ENCODE measurements at places on chromosomes 2 and 18.
A peak's percentile ranks its signal among the peaks of the same experiment; 100 is the strongest.

DNA sequence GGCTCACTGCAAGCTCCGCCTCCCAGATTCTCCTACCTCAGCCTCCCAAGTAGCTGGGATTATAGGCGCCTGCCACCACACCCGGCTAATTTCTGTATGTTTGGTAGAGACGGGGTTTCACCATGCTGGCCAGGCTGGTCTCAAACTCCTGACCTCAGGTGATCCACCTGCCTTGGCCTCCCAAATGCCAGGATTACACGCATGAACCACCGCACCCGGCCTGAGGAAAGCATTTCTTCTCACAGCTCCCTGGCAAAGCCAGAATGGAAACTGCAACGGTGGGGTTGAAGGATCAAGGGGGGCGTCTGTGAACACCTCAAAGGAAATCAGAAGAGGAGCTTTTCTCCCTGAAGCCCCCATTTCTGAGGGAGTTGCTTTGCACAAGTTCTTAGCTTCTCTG, 11.2 kb upstream of the TEX51 start:
- no peak for DNase-seq

DNA sequence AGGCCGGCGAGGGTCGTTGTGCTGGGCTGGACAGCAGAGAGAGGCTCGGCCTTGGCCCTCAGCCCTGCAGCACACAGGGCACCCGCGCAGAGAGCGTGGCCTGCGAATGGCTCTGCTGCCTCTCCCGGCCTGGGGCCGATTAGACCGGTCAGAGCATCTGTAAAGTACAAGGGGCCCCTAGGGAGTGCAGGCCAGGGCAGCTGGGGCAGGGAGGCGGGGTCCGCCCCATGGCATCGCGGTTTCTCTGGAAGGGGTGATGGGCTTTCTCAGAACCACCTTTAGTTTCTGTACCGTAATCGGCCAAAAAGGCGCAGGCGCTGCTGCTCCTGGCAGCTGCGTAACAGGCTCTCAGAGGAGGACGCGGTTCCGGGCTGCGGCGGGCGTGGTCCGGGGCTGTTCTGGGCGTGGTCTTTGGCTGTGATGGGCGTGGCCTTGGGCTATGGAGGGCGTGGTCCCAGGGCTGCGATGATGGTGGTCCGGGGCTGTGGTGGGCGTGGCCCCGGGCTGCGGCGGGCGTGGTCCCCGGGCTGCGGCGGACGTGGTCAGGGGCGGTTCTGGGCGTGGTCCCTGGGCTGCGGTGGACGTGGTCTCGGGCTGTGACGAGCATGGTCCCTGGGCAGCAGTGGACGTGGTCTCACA, 1.5 kb upstream of the GPR148 start:
- peak; percentile 49 for DNase-seq

- no peak for DNase-seq
Measured at GRCh38 chr2:33108483-33109443, 162.0 kb downstream of the LTBP1 start.

- no peak for DNase-seq
Measured at GRCh38 chr2:128543646-128544045, 225.0 kb upstream of the HS6ST1 start.

DNA sequence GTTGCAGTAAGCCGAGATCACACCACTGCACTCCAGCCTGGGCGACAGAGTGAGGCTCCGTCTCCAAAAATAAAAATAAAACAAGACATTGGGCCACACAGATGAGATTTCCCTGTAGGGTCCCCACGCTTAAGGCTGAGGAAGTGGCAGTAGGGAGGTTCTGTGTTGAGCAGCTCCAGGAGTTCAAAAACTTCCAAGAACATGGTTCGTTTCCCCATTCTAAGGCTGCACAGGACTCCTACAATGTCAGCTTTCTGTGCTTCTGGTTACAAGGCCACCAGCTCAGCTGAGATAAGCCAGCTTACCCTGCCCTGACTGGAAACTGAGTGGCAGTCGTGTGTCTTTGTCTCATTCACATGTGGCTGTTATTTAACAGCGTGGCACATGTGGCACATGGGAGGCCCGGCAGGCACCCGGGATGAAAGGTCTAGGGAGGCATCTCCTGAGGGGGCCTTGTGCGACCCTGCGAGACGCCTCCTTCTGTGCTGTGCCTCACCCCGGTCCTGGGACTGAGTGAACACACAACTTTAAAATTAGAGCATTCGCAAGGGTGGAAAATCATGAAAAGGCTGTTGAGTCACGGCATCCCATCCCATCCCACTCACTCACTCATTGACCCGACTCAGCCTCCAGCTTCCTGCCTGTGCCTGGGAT, 7.7 kb downstream of the ITGB1BP1 start:
- no peak for DNase-seq

DNA sequence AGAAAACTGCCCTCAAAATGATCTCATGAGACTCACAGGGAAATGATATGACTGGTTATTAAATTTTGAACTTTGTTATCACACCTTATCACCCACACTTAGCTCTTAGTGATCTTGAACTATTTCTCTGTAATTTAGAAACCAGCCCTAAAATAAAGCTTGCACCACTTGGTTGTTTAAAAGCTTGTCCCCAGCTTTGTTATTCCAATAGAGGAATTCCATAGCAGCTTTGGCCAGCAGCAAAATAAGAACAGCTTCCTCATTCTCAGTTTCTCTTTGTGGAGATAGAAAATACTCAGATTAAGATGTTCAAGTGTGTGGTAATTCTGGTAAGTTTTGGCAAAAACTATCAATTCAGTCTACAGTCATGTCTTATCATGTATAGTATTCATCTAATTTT, 54.4 kb upstream of the CCDC68 start:
- no peak for DNase-seq

GRCh38 chr2:112790305-112790704, 6.0 kb upstream of the IL1A start:
- DNase-seq = no peak

GRCh38 chr2:26621469-26622199, 19.5 kb downstream of the CIB4 start:
- no peak for DNase-seq

- DNase-seq = no peak
Measured at GRCh38 chr2:132974467-132975095, 304.6 kb upstream of the LYPD1 start.

DNA sequence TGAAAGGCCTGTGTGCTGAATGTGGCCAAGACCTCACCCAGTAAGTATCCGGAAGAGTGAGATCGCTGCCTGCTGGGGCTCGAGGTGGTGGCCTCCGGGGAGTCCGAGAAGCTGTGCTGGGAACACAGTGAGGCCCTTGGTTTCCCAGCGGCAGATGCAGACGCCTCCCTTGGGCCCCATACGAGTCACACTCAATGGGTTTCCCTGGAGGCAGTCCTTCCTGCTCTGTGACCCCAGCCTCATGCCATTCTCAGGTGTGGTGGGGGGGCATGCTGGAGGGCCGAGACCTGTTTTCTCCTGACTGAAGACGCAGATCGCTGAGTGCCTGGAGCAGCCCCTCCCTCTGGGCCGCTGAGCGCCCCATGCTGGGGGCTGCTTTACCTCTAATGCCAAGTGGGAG, 15.7 kb downstream of the CTDP1 start:
- DNase-seq = no peak

- DNase-seq = peak; percentile 76
Measured at GRCh38 chr18:58314284-58314683, 270.3 kb downstream of the NEDD4L start.

DNA sequence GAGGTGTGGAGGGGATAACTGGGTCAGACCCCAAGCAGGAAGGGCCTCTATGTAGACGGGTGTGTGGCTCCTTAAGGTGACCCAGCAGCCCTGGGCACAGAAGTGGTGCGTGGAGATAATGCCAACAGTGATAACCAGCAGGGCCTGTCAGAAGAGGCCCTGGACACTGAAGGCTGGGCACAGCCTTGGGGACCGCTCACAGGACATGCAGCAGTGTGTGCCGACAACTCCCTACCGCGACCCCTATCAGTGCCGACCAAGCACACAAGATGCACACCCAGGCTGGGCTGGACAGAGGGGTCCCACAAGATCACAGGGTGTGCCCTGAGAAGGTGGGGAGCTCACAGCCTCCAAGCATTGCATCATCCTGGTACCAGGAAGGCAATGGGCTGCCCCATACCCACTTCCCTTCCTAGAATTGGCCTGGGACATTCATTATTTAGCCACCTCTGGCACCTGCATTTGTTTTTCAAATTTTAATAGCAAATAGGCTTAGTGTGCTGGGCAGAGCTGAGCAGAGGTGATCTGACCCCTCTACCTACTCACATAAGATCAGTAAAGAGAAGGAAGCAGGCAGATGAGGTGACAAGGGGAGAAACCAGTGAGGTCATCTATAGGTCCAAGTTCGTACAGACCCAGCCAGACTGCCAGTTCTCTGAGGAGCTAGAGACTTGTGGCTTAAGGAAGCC, 55.2 kb downstream of the BCL11A start:
- no peak for DNase-seq

GRCh38 chr2:111535404-111535803, 348.6 kb downstream of the ANAPC1 start:
- no peak for DNase-seq

Measured in fibroblast of the conjunctiva (primary cell).